AG04450 (cell line): ENCODE measurements at places on chromosomes 4 and X. TPM values are rescaled to one million over a fixed set of nuclear protein-coding genes. Genes with fewer than 3 reads are reported as not detected.

The GAGE13 gene
- polyA plus RNA-seq: not detected in 2 replicates

The CABS1 gene
- polyA plus RNA-seq: not detected in 2 replicates

The ATP2B3 gene
- polyA plus RNA-seq: 0.01 TPM in 1 of 2 replicates, not detected in the other

The SAT1 gene
- 151 and 202 TPM in 2 replicates for polyA plus RNA-seq

The C4orf50 gene
- polyA plus RNA-seq: not detected in 2 replicates

The ALB gene
- 0.06 TPM in 1 of 2 replicates, not detected in the other for polyA plus RNA-seq

GRCh38 chrX:25013632-25014365 lies 2.0 kb downstream of the ARX start:
- no peak for DNase-seq

DNA sequence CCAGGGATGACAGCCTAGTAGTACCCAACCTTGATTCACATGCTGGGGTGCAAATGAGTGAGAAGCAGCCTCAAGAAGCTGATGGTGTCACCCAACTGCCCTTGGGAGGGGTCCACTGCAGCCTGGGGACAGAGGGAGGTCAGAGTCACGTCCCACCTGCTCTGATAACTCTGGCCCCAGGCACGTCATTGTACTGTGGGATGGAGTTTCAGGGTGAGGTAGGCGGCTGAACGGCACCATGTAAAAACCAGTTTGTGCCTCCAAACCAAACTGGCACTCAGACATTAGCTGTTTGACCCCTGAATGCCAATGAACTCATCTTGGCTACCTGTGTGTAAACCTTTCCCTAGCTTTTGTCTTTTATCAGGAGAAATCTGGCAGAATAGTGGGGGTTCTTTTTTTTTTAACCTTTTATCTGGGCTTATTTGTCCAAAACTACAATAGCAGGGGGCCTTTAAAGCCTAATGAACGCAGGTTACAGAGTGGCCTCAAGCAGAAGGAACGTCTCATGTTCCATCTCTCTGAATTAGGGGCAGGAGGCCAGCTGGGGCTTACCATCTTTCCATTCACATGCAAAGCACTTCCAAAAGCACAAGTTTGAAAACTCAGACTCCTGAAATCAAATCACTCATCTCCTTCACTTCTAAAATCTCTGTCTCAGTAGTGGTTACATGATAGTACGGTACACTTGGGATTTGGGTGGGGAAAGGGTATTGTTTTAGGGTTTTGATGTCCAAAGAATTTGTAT lies 89.4 kb downstream of the IRF2 start:
- no peak for DNase-seq

DNA sequence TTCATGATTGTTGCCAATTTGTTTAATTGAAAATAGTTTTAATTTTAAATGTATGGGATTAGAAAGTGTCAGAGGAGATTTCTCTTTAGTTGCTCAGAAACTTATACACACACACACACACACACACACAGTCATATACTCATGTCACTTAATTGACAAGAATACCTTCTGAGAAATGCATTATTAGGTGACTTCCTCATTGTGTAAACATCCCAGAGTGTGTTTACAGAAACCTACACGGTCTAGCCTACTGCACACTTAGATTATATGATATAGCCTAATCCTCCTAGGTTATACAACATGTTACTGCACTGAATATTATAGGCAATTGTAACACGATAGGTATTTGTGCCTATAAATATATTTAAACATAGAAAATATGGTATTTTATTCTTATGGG lies 1327.4 kb downstream of the FSTL5 start:
- DNase-seq: no peak

DNA sequence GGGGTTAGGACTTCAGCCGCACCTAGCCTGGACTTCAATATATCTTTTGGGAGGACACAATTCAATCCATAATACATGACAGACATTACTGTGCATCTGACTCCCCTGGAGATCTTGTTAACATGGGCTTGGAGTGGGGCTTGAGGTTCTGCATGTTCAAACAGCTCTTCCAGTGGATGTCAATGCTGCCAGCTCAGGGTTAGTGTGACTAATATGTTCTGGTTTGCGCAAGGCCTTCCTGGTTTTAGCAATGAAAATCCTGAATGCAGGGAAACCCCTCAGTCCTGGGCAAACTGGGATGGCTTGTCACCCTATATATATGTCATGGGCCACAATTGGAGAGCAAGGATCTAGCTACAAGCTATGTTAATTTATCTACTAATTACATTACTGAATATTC lies 2.7 kb upstream of the TSPAN7 start:
- no peak for DNase-seq

- DNase-seq: no peak
Measured at GRCh38 chrX:140572724-140573123, 67.9 kb upstream of the SOX3 start.

DNA sequence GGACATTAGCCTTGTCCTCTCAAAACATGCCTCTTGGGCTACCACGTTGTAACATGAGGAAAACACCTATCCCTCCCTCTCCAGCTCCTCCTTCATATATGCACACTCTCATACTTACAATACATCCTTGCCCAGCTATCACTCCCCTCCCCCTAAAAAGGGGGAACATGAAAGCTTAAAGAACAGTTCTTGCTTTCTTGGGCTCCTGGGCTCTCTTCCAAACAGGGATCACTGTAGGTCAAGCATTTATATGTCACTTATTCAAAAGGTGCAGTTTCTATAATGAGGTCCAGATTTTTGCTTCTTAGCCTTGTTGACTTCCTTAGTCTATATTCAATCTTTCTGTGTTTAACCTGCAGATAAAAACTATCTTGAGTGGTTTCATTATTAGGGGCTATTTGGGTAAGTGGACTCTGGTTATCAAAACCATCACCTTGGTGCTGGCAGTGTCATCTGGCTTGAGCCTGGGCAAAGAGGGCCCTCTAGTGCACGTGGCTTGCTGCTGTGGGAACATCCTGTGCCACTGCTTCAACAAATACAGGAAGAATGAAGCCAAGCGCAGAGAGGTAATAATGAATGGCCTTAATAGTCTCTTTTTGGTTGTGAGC lies 119.4 kb downstream of the AKAP4 start:
- no peak for DNase-seq

DNA sequence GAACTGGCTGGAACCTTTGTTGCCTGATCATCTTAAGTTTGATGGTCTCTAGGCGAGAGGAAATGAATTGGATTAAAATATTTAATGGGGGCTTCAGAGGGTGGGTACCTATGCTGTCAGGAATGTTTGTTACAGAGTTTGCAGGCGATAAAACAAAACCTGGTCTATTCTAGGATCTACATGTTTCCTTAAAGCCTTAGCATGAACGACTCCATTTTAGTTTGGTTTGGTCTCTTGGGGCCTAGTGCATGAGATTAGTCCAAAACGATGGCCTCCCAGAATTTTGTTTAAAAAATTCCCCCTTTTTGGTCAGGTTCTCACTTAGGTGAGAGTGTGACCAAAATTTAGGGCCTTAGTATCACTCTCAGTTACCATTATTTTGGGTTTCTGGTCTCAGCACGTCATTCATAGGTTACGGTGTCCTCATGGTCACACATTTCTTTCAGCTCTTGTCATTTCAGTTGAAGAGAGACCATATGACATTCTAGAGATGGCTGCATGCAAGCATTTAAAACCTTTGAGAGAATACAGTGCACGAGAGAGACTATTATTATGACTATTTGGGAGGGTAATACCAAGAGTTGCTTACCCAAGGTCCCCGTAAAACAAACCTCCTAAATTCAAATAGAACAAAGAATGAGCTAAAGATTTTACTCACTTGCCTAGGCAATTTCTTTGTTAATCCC lies 13.8 kb downstream of the MOB1B start:
- DNase-seq: no peak

- DNase-seq: no peak
Measured at GRCh38 chr4:79893456-79893855, 179.6 kb downstream of the ANTXR2 start.

DNA sequence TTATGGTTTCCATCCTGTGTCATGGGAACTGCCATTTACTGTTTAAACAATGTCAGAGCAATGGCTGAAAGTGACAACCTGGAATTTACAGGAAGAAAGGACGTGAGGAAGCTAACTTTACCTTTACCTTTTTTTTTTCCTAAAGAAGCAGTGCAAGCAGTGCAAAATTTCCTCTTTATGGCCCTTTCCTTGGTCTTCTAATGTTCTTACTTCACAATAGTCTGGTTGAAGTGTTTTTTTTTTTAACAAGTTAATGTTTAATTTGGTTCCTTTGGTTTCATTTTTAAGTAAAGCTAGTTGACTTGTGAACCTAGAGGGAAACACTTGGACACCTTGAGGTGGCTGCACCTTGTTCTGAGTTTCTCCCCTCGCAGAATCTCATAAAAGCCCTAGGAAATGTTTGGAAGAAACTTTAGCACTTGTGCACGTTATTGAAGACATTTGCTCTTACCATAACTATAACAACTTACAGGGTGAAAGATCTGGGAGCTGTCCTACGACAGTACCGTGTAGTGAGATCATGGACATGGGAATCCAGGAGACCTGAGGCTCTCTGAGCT lies 1.8 kb downstream of the SGMS2 start:
- no peak for DNase-seq

GRCh38 chrX:129108936-129109335 lies 414.4 kb downstream of the SMARCA1 start:
- no peak for DNase-seq
